Cardiac septum (tissue), 1 donor: ENCODE measurements at places on chromosomes 6 and 20. TPM values are rescaled to one million over a fixed set of nuclear protein-coding genes. Genes with fewer than 3 reads are reported as not detected.

DNA sequence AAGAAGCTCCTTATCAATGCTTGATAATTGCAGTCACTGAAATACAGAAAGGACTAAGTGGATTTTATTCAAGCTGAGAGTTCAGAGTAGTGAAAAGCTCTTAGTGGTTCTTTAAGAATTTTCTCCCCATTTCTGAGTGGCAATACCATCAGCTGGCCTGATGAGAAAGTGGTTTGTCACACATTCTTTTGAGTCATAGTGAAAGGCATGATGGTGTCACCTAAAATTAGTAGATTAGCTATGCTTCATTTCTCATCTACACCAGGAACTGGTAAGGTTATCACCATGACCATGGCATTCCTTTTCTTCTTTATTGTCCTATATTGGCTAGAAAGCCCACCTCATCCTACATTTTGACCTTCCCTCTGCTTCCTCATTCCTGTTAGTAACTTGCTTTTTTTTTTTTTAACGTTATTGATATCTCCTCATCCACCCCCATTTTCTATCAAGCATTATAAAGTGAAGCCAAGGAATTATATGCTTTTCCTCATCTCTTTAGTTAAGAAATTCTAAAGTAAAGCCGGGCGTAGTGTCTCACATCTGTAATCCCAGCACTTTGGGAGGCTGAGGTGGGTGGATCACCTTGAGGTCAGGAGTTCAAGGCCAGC, 67.4 kb upstream of the LOC128125822 start:
- DNase-seq: no peak

- no peak for DNase-seq
Observed at GRCh38 chr20:33709398-33709797, 10.7 kb downstream of the PXMP4 start.

DNA sequence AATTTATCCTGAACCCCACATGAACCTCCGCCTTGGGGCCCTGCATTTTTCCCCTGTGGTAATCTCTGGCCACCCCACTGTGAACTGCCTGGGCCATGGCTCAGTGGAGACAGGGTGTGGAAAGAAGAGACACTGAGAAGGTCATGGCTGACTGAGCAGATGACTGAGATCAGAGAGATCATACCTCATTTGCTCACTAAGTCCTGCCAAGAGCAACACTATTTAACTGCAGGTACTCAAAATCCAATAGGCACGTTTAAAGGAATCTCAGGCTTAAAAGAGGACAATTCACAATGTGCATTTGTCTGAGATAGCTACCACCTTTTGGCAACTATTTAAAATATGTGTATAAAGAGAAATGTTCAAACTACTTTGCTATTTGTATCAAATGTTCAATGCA, 305.0 kb downstream of the GMDS start:
- DNase-seq: no peak

HSPA12B gene
- total RNA-seq: 9.2 TPM

EYA2 gene
- total RNA-seq: 0.40 TPM

RAET1E gene
- not detected for total RNA-seq

ZKSCAN8 gene
- 15.7 TPM for total RNA-seq

DNA sequence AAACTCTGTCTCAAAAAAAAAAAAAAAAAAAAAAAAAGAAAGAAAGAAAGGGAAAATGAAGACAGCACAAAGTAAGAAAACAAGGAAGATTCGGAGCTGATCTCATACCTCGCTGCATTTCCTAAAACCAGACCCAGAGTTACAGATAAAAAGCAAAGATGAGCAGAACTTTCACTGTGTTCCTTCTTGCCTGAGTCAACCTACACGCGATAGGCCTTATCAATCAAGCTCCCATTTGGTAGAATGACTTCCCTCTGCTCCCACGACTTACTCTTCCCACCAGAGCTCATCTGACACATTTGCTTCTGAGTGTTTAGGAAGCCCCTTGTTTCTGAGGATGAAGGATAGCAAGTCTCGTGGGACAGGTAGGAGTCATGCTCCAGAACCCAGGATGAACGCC, 302.9 kb downstream of the TFAP2A start:
- no peak for DNase-seq

OR2H2 gene
- total RNA-seq: not detected

GRCh38 chr6:25287941-25288340, 8.8 kb downstream of the CARMIL1 start:
- no peak for DNase-seq

CRYBG1 gene
- total RNA-seq: 1.7 TPM

DNA sequence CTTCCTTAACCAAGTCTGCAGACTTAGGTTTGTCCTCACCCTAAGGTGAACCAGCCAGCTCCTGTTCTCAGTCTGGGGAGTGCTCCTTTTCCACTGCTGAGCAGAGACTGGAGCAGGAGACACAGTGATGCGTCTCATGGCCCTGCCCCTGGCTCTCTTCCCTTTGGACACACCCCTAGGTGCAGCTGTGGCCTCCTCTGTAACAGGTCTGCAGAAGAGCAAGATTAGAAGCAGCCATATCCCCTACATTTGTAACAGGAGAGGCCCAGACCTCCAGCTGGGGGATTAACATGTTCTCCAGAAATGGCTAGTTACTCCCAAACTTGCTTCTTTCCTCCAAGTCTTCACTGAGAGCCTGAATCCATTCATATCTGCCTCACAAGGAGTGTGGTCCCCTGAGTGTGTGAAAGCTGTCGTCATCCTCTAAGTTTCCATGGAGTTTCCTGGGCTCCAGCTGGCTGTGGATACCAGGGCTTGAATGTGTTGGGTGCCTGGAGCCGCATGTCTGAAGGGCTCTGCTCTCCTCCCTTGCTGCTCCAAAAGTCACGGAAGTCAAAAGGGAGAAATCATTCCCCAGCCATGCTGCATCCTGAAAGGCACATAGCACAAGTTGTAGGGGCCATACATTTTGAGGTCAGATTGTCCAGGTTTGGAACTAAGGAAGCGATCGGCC, 57.7 kb downstream of the PPP1R14C start:
- no peak for DNase-seq

- DNase-seq: no peak
Observed at GRCh38 chr20:17559338-17559737, 10.5 kb upstream of the DSTN start.

SMLR1 gene
- total RNA-seq: not detected

DNA sequence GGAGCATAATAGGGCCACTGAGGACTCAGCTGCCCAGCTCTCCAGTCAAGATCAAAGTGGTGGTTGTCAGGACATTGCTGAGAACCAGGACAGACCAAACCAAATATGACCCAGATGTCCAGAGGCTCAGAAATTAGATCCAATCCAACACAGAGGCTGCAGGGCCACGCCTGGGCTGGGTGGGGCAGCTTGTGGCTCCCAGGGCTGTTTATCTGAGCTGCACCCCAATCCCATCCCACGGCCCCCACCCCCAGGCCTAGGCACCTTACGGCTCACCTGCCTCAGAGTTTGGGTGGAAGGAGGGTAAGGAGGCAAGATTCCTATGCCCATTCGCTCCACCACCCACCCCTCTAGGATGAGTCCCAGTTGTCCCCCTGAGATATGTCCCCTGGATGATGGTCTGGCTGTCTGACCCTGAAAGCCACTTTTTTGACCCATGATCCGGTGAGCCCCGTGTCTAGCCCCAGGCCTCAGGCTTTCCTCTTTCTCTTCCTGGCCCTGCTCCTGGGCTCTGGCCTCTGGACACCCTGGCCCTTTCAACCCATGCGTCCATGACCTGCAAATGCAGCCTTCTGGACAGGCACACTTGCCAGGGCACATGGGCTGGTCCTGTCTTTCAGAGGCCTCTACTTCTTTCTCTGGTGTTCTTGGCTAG, 40.0 kb downstream of the CPXM1 start:
- DNase-seq: no peak

DNA sequence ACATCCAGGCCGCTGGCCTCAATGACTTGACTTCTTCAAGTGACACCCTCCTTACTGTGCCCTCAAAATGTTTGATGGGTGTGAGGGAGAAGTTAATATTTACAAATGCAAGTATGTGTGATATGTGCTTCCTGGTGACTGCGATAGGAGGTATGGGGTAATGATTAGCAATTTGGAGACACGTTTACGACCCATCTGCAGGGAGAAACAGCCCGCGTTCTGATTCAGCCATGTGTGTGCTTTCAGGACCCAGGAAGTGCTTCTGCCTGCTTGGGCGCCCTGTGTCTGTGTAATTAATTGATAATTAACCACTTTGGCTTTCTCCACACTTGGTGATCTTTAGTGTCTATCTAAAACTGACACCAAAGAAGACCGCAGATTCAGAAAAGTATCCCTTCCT, 25.0 kb downstream of the SIRPA start:
- DNase-seq: no peak

DNA sequence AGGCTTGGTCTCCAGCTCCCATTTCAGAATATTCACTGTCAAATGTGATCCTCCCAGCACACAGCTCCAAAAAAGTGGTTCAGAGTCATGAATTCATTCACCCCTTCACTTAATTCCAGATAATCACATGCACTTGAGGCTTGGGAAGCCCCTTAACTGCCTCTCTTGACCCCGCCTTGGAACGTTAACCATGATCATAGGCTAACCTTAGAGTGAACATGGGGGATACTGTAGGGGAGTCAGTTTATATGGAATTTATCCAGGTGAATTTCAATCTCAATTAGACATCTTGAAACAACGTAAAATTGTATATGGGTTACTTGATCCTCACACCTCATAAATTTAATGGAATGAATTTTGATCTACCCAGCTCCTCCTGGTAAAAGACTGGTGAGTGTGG, 346.8 kb upstream of the ARID1B start:
- DNase-seq: no peak

DNA sequence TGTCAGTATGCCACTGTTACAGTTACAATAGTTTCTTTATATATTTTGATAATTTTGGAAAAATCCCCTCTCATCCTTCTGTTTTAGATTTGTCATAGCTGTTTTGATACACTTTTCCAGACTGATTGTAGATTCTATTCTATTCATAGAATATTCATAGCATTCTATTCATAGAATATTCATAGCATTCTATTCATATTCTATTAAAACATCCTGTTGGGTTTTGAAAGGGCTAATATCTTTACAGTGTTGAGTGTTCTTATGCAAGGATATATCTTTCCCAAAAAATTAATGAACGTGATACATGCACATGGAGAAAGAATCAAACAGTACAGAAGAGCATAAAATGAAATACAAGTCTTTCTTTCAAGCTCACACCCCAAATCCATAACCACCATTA, 38.0 kb downstream of the MACROD2 start:
- no peak for DNase-seq

DNAAF9 gene
- 29.1 TPM for total RNA-seq

TFAP2C gene
- total RNA-seq: 0.22 TPM

DNA sequence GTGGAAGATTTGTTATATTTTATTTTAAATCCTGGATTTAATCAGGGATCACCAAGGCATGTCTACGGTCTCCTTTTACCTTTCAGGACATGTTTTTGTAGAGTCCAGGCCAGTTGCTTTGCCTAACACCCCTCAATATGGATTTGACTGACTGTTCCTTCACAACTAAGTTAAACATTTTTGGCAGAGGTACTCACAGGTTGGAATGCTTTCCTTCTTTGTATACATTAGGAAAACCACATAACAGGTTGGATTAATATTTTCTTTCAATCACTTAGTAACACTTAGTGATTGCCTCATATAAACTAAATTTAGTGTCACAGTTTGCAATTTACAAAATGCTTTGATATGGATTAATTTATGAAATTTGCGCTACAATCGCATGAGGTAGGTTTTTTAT, 64.5 kb downstream of the IPCEF1 start:
- DNase-seq: no peak

GRCh38 chr6:128311944-128312570, 208.3 kb downstream of the PTPRK start:
- no peak for DNase-seq

DNA sequence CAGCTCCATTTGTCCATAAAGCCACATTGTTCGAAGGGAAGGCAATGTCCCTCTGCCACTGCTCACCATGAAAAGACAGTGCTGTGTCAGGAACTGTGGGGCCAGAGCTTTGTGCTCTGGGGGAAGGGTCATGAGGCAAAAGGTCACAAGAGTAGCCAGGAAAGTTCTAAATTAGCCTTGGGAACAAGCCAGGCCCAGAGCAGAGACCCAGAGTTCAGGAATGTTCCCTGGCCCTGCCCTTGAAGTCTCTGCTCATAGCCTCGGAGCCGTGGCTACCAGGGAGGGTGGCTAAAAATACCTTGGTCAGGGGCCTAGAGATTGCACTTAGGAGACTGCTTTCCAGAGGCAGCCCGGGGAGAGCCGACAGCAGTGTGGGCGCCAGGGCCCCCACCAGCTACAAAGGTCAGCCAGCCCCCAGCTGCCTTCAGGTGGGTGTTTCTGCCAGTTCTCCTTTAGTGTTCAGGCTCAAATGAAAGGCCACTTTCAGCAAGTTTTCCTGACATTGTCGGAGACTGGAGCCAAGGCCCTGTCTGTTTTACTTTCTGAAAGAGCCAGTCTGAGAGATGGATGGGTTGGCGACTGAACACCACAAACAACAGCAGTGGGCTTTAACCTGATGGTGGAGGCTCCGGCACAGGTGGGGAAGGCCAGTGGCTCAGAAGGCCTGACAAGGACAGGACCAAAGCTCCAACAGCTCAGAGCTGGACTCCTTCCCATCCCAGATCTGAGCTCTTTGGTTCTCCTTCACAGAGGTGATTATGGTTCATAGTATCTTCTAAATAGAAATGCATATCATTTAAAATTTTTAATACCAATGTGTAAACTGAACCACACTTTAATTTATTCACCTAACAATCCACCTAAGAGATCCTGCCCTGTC, 76.2 kb downstream of the CDH26 start:
- DNase-seq: peak; percentile 84

SLC35D3 gene
- total RNA-seq: not detected

- DNase-seq: no peak
Observed at GRCh38 chr6:142087950-142088857, 44.5 kb upstream of the GJE1 start.

- DNase-seq: no peak
Observed at GRCh38 chr20:58075586-58076345, 152.7 kb downstream of the ANKRD60 start.

- DNase-seq: no peak
Observed at GRCh38 chr20:8076306-8077136, 55.5 kb upstream of the PLCB1 start.

DNA sequence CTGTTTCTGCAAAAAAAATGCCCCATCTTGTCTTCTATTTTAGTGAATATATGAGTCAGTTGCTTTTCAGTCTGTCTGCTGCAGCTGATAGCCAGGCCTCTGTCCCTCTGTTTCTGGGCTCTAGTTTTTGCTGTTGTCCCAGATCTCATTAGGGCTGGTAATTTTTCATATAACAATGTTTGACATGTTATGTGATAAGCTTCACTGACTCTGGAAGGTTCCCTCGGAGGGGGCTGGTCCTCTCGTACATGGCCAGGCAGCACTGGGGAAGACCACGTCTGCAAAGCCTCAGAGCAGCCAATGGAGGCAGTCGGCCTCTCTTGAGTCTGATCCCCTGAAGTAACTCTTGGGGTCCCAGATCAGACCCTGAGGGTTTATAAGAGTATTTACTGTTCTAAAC, 223.8 kb downstream of the THBS2 start:
- DNase-seq: no peak

BTN2A1 gene
- total RNA-seq: 15.7 TPM

DNA sequence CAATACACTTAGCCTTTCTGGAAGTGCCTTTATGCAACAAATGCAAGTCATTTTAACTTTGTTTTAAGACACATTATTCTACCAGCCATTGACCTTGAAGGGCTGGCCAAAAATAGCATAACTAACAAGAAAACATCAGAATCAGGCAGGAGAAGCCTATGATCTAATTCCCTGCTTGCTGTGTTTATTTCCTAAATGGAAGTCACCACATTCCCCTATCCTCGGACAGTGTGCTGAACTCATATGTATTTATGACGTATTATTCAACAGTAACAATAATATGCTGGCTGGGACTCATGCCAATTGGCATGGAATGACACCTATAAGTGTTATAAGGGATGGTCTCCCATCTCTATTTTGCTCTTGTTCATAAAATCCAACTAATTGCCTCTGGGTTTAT, 140.7 kb downstream of the MAP3K7 start:
- no peak for DNase-seq
